ENCODE measurements at places on chromosomes 1 and 21. TPM values are rescaled to one million over a fixed set of nuclear protein-coding genes. Genes with fewer than 3 reads are reported as not detected.

The PADI4 gene
- total RNA-seq: 2.8 TPM

The PLXNA2 gene
- total RNA-seq: 92.8 TPM

The CD52 gene
- 96.7 TPM for total RNA-seq

DNA sequence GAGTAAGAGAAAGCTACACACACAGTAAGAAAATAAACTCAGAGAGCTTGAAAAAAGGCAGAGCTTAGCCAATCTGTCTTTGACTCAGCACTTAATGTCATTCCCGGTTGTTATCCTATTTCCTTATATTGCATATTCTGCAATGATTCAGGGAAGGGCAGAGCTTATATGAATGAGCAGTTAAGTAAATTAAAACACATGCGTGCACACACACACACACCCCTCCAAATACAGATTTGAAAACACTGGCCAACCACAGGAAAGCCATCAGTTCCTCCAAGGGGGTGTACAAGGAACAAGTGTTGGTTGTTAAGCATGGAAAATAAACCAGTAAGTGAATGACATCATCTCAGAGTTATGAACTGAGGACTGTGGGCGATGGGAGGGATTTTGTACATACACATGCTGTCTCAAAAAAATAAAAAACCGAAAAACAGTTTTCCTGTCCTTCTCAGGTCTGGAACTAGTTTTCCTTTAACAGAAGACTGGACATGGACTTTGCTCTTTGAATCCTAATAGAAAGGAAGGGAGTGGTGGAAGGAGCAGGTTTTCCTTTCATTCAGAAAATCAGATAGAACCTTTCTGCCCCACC lies 1.0 kb downstream of the IQGAP3 start:
- peak; percentile 33 for DNase-seq

DNA sequence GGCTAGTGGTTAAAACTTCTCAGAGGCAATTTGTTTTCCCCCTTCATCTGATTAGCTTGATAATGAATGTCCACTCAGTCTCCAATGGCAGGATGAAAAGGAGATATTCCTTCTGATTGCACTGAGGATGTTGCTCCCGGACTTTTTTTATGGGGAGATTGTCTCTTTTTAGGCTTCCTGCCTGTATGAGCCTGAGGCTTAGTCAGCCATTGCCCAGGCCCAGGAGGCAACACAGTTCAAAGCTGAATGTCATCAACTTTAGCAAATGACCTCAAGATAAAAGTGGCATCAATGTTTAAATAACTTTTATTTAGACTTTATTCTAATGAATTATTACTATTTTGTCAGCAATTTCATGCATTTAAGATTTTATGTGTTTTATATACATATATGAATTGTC lies 162.9 kb upstream of the PTBP2 start:
- DNase-seq: no peak

DNA sequence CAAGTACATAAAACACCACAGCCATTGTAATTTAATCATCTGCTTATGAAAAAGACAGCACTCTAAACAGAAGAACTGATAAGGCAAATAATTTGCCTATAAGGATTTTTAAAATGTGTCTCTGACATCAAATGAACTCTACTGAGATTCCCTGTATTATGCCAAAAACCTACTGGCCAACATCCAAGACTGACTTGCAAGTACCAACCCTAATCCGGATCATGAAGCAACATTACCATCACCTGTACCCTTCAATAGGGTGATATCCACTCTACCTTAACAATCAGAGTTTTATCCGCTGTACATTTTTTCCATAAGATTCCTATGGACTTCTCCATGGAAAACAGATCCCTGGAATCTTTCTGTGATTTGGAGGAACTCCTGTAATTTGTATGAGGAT lies 4.6 kb downstream of the RGS7 start:
- no peak for DNase-seq

- no peak for DNase-seq
Measured at GRCh38 chr1:83912876-83913275, 86.1 kb downstream of the TTLL7 start.

The PTGFR gene
- 4.7 TPM for total RNA-seq

The TMEM82 gene
- total RNA-seq: not detected

The FAM177B gene
- not detected for total RNA-seq

- DNase-seq: peak; percentile 41
Measured at GRCh38 chr1:233614173-233614742, 352 bp downstream of the KCNK1 start.

Measured in left lung (tissue), 14 donors.